ENCODE measurements at places on chromosomes 6 and 20. TPM values are rescaled to one million over a fixed set of nuclear protein-coding genes. Genes with fewer than 3 reads are reported as not detected.

DNA sequence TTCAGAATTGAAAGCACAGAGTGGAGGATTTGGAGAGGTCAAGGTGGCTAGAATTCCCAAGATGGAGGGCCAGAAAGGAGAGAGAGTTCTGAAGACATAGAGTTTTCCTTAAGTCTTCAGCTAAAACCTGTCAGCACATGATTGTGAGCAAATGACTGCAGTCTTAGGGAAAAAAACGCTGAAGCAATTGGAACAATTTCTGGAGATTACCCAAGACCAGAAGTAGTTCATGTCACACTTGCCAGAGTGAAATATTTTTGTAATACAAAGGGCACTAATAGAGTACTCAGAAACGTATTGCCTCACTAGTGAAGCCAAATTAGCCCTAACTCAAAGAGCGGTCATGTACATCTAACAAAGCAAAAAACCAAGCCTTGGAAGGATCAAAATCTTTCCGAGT is 541.3 kb upstream of the MARCKS start:
- DNase-seq = no peak

GRCh38 chr20:46757754-46758678 is 48.6 kb downstream of the SLC2A10 start:
- peak; percentile 42 for DNase-seq

Gene OPRM1
- total RNA-seq = not detected

- no peak for DNase-seq
Observed at GRCh38 chr6:43936476-43936875, 166.5 kb downstream of the VEGFA start.

GRCh38 chr6:34455831-34456230 is 10.0 kb upstream of the PACSIN1 start:
- DNase-seq = peak; percentile 11

DNA sequence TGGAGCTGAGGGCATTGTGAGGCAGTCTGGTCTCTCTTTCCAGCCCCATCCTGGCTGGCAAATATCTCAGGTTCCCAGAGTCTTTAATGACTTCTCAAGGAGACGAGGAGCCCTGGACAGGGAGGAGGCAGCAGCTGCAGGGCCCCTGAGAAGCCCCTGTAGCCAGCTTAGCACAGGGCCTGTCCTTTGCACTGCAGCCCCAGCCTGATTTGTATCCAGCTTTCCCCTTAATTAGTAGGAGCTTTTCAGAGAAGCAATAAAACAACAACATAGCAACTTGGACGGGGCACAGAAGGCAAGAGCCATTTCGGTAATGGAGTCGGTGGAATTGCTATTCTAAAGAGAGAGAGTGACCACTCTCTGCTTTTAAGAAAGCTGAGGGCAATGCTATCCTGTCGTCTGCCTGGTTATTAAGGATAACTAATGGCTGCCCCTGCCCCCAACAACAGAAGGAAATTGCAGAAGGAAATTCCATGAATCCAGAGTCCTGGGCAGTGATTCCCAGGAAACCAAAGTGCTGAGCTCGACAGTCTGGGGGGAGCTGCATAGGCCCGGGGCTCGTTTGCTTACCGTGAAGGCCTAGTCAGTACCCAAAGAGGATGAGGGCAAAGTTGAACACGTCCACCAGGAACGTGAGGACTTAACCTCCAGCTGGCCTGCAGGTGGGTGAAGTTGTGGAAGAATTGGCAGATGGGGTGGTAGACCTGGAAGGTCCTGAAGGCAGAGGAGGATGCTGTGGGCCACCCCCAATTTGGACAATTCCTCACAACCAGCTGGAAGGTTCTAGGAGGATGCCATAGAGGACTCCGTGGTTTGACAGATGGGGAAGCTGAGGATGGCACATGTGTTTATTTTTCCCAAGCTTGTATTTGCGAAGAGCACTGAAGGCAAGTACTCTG is 50.3 kb downstream of the NPEPL1 start:
- DNase-seq = no peak

Measured in HT1080 (cell line).